Bladder microvascular endothelial cell (primary cell): ENCODE measurements at places on chromosomes 4 and X. TPM values are rescaled to one million over a fixed set of nuclear protein-coding genes. Genes with fewer than 3 reads are reported as not detected.

The ADRA2C gene
- 0.16 and 0.31 TPM in 2 replicates for total RNA-seq

The PDCL2 gene
- total RNA-seq, result not detected in 2 replicates

The NIPAL1 gene
- 0.49 and 0.57 TPM in 2 replicates for total RNA-seq

The TRIM60 gene
- total RNA-seq, result not detected in 2 replicates

The SCD5 gene
- total RNA-seq, result 23.5 and 42.7 TPM in 2 replicates

The DIPK2B gene
- total RNA-seq, result 64.9 and 118 TPM in 2 replicates

The ANXA10 gene
- total RNA-seq, result 0.50 TPM in 1 of 2 replicates, not detected in the other

The DMD gene
- 0.32 and 5.9 TPM in 2 replicates for total RNA-seq
